Renal cortical epithelial cell (primary cell): ENCODE measurements at places on chromosomes 6 and 20. TPM values are rescaled to one million over a fixed set of nuclear protein-coding genes. Genes with fewer than 3 reads are reported as not detected.

RNF144B gene
- total RNA-seq, result 191 and 251 TPM in 2 replicates

COL9A1 gene
- total RNA-seq, result not detected in 2 replicates

GRM4 gene
- total RNA-seq, result 0.05 TPM in 1 of 2 replicates, not detected in the other

BPIFA1 gene
- total RNA-seq, result not detected in 2 replicates

CST4 gene
- not detected in 2 replicates for total RNA-seq

TREML1 gene
- not detected in 2 replicates for total RNA-seq

SIRPD gene
- not detected in 2 replicates for total RNA-seq

CASS4 gene
- 0.20 TPM in 1 of 2 replicates, not detected in the other for total RNA-seq

RXRB gene
- total RNA-seq, result 16.8 and 28.0 TPM in 2 replicates

DEF6 gene
- total RNA-seq, result 0.99 and 2.6 TPM in 2 replicates

EXOC2 gene
- 41.3 and 48.4 TPM in 2 replicates for total RNA-seq

COMMD7 gene
- total RNA-seq, result 19.9 and 36.6 TPM in 2 replicates

SLC26A8 gene
- total RNA-seq, result 0.05 TPM in 1 of 2 replicates, not detected in the other

RAET1G gene
- 0.15 TPM in 1 of 2 replicates, not detected in the other for total RNA-seq

AIF1 gene
- total RNA-seq, result not detected in 2 replicates

TIAM2 gene
- total RNA-seq, result 9.7 and 10.8 TPM in 2 replicates

SGK2 gene
- 13.4 and 39.4 TPM in 2 replicates for total RNA-seq
